Glutamatergic neuron (in vitro differentiated cells): ENCODE measurements at places on chromosomes 3 and 15. TPM values are rescaled to one million over a fixed set of nuclear protein-coding genes. Genes with fewer than 3 reads are reported as not detected.

DNA sequence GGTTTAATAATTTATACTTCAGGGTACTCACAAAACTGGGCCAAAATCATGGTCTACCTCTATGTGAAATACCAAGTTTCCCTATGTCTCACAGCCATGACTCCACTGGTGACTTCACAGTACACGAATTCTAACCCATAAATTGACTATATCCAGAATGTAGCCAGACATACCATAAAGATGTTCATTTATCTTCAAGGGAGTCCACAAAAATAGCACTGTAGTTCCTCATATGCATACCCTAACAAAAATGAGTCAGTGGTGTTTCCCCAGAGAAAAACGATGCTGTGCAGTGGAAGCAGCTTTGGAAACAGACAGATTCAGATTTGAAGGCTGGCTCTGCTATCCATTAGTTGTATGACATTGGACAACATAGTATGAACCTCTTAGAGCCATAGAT, 438.8 kb downstream of the FHIT start:
- no peak for DNase-seq

- no peak for DNase-seq
Observed at GRCh38 chr3:115928376-115928775, 305.1 kb downstream of the GAP43 start.

DNA sequence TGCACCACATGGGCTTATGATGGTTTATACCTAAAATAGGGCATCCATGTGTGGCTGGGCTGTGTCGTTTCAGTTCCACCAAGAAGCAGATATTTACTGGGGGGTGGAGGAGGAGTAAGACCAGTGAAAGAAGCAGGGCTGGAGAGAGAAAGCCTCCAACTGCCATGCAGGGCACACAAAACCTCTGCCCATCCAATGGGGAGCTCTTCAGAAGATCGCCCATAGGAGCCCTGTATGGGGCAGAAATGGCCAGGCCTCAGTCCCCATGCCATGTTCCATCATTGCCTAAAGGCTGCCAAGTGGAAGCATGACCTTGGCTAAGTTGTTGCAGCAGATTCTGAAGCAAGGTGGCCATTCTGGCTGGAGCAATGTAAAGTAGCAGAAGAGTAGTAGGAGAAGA, 277.0 kb downstream of the MEX3B start:
- DNase-seq, result no peak

DNA sequence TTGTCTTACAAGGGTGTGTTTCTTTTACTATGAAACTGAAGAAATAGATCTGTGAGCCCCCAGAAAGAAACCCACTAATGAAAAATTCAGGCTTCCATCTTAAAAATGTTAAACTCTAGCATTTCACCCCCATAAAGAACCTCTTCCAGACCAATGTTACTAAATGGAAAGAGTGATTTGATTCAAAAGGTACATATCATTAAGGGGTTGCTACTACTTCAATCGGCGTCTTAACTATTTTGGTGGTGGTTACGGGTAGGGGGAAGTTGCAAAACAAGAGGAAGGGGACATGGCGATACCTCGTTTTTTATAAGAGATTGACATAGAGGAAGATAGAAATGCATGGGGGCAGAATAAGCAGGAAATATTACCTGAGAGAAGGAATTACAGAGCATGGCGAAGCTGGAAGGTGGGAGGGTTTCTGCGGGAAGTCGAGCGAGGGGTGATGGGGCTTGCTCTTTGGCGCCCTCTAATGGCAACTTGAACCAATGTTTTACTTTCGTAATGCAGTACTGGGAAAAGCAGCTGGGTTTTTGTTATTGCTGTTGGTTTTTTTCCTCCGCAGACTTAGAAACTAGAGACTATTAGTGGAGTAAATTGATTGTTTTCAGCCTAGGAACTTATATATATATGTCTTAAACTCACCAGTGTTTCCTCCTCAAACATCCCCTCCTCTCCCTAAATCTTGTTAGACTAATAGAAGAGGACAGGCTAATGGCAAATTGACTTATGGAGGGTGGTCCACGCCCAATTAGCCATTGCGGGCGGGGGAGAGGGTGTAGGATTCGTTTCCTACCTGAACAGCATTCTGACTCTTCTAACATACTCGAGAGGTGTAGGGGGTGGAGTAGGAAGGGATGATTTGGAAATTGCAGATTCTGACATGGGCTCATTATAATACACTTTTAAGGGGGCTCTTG, 11.3 kb upstream of the SOX2 start:
- DNase-seq, result peak; percentile 79

Gene SPTSSB
- total RNA-seq, result 1.9 TPM

Gene PTX3
- total RNA-seq, result 2.4 TPM

Gene FILIP1L
- 4.3 TPM for total RNA-seq
